ENCODE measurements at places on chromosomes 2 and 18.
A peak's percentile ranks its signal among the peaks of the same experiment; 100 is the strongest.

DNA sequence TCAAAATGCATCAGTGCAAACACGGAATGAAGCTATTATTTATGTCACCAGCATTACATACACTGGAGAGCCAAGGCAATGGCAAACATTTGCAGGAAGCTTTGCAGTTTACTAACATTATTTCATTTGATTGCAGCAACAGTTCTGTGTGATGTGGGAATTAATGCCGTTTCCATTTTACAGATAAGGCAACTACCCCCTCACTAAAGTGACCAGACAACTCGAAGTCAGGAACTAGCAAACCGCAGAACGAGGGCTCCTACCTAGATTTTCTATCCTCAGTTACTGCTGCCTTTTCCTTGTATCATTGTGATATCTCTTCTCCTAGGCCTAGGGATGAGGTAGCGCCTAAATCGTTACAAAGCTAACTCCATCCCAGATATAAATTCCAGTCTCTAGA lies 85.5 kb downstream of the COLEC12 start:
- no peak for DNase-seq

GRCh38 chr2:224444783-224445182 lies 42.9 kb upstream of the FAM124B start:
- DNase-seq = no peak

- no peak for DNase-seq
Observed at GRCh38 chr2:239630618-239631286, 229.9 kb upstream of the HDAC4 start.

- no peak for DNase-seq
Observed at GRCh38 chr2:136727973-136728699, 37.2 kb upstream of the THSD7B start.

- no peak for DNase-seq
Observed at GRCh38 chr2:3172265-3172935, 205.2 kb downstream of the EIPR1 start.

- DNase-seq = peak; percentile 70
Observed at GRCh38 chr18:45775241-45775676, 50.2 kb upstream of the SIGLEC15 start.

DNA sequence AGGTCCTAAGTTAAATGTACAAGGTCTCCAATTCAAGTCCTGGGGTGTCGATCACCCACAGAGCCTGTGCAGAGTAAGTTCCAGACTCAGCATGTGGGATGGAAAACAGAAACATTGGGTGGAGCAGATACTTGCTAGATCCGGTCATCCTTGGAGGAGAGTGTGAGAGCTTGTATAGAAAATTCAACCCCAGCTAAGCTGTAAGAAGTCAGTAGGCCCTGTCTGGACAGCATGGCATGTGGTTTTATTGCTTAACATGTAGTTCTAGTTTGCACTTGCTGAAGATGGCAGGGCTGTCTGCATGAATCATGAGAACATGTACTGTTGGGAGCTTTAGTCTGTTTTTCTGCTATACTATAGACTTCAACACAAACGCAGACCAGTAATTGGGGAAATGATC lies 189.6 kb upstream of the RMP24 start:
- DNase-seq = no peak

GRCh38 chr18:76547296-76547695 lies 52.3 kb upstream of the ZNF516 start:
- no peak for DNase-seq

DNA sequence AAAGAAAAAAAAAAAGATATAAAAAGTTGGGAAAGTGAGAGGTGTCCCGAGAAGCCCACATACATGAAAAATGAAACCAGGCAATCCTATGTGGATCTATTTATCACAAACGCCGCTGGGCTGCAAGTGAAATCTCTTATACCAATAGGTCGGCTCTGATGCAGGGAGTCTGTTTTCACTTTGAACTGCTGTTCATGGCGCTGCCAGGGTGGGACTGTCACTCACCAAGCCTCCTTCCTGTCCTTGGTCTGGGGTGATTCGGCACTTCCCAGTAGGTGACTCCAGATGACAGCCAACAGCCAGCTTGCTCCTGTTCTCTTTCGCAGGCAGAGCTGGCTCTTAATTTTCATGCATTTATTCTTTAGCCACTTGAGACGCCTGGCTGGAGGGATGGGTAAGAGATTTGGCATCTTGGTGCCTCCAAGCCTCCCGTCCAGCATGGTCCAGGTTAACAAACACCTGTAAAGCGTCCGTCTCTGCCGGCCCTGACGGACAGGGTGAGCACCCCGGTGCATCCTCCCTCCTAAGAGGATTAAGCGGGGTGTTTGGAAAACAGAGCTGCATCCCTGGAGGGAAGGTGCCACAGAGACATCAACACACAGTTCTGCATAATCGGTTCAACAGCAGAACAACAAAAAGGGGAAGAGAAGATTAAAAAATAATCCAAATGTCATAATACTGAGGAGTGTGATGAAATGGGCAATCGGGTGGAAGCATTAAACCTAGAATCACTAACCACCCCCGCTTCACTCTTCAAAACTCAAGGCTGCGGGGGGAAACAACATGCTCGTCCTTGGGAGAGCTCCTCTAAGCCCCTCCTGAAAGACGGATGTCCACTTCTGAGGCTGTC lies 58.7 kb downstream of the STEAP3 start:
- DNase-seq = no peak
